ENCODE measurements at places on chromosomes 5 and 9.

DNA sequence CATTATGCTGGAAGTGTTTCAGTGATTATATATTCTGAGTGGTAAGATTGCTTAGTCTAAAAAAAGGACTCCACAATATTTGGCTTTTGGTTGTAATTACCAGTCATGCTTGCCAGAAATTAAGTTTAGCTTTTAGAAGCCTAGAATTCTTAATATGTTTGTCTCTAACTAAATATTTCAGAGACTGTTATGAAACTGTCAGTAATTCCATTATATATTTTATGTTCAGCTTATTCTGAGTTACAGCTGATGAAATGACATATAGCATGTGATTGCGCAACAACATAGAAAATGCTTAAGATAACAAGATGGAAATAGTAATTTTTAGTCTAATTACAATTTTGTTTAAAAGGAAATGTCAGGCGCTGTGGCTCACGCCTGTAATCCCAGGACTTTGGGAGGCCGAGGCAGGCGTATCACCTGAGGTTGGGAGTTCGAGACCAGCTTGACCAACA, 44.2 kb downstream of the KIAA1958 start:
- DNase-seq = no peak

GRCh38 chr5:170297589-170298462, at the start of gene LCP2:
TSS of gene LCP2 (minus strand) at chr5:170297777. CDS start at chr5:170297611, 166 bp downstream.
- no peak for DNase-seq

DNA sequence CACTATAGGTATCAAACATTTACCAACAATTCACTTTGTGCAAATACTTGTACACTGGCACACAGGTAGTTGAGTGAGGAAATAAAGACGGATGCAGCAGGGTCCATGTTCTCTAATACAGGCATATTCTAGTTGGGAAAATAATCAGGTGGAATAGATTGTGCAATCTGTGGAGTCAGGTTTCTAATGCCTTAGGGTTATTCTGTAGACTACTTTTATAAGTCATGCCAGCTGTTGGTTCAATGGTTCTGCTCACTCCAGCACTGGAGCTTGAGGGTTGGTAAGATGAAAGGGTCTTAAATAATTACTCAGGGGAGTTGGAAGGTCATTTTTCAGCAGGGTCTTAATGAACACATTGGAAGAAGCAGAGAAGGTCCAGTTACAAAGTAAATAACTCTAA, 690.3 kb upstream of the DMAC1 start:
- DNase-seq = no peak

DNA sequence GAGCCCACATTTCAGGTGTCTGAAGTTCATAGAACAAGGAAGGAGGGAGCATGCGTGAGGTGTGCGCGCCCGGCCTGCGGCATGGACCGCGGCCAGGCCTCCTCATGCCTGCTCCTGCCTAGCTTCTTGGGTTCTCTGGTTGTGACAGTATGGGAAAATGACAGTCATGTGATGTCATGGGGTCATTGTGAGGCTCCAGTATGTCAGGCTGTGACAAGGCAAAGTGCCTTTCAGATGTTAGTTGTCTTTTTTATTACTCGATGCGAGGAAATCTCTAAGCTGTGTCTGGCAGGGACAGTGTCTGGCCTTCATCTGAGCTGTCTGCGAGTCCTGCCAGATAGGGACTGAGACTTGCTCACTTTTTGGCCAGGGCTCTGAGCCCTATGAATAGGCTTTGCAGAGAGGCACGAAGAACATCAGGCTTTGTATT, 13.3 kb downstream of the UCK1 start:
- DNase-seq = no peak

GRCh38 chr5:60232036-60232795, 338.7 kb upstream of the PDE4D start:
- DNase-seq = no peak

DNA sequence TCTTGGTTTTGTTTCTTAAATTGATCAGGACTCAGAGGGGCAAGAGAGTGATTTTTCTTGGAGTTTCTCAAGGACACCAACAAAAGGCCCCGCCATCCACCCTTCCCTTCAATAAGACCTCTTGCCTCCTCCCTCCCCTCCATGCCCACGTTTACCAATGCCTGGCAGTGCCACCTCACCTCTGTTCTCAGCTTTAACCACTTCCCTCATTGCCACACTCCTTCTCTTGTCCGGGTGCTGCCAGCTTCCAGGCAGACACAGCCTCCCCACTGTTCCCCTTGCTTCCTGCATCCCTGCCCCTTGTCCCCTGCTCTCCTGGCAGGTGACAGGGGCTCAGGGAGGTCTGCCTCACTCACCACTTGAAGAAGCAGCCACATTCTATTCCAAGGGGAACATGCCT, 90.8 kb downstream of the LHX2 start:
- no peak for DNase-seq

GRCh38 chr5:114648940-114649339, 287.1 kb downstream of the KCNN2 start:
- no peak for DNase-seq

- DNase-seq = no peak
Measured at GRCh38 chr9:122835313-122835731, 6.9 kb upstream of the PDCL start.

GRCh38 chr5:57366744-57367143, 115.9 kb downstream of the ACTBL2 start:
- no peak for DNase-seq

GRCh38 chr5:116343961-116344360, 230.7 kb downstream of the SEMA6A start:
- DNase-seq = peak; percentile 76

GRCh38 chr5:160507221-160507721, 85.6 kb downstream of the PTTG1 start:
- DNase-seq = no peak

Measured in iPS DF 19.7 (cell line).